ENCODE measurements at places on chromosomes 2 and 18.

- no peak for DNase-seq
Measured at GRCh38 chr2:203347375-203347774, 19.2 kb downstream of the ABI2 start.

GRCh38 chr18:407626-408224, 92.8 kb downstream of the COLEC12 start:
- DNase-seq: no peak

GRCh38 chr2:182522405-182522896, 95.6 kb upstream of the PDE1A start:
- DNase-seq: no peak

GRCh38 chr2:241842620-241843211, 16.0 kb downstream of the PDCD1 start:
- peak; percentile 39 for DNase-seq

DNA sequence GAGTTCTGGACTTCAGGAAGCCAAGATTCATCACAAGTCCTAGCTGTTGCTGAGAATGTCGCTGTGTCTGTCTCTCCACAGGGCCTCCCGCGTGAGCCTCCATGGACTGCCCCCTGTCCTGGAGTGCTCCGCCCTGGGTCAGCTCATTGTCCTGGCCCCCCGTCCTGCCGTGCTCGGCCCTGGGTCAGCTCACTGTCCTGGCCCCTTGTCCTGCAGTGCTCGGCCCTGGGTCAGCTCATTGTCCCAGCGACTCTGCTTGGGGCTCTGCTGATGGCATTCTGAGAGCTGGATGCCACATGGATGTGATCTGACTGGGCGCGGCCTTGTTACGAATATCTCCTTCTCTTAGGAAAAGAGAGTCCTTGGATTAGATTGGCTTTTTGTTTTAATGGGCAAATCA, 78.5 kb downstream of the EIPR1 start:
- no peak for DNase-seq

DNA sequence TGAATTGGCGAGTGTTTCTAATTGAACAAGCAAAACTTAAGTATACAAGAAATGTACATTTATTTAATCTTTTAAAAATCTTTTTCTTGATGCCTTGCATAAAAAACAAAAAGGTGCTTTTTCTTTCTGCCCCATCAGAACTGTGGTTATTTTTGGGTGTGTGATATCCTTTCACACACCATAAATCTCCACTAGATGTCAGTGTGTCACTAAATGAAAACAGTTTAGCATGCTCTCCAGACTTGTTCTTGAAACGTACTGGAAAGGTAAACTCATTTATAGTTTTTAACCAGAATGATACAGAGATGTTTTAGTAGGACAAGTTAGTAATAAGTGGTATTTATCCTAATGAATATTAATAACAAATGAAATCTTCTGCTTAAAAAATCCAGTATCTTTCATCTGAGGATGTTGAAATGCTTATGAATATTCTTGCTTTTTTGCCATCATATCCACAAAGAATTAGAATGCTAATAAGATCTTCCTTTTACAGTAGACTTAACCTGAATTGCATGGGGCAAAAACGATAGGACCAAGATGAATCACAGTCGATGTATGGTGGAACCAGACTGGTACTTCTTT, 96.8 kb downstream of the UBE2E3 start:
- no peak for DNase-seq

- no peak for DNase-seq
Measured at GRCh38 chr2:120857931-120858330, 122.3 kb downstream of the GLI2 start.

DNA sequence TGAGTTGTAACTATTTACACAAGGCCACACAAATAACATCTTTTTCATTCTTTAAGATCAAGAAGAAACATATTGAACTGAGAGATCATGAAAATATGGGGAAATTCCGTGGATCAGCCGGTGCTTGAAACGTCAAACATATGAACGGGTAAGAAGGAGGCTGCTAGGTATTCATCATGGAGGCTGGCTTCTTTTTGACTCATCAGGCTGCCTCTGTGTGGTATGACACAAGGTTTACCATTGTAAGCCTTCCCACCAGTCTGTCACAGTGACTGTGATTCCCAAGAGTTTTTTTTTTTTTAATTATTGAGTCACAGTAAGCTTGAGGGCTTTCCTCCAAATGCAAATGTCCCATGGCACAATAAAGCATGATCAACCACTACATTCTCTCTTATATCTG, 506.9 kb downstream of the BCL11A start:
- DNase-seq: no peak

DNA sequence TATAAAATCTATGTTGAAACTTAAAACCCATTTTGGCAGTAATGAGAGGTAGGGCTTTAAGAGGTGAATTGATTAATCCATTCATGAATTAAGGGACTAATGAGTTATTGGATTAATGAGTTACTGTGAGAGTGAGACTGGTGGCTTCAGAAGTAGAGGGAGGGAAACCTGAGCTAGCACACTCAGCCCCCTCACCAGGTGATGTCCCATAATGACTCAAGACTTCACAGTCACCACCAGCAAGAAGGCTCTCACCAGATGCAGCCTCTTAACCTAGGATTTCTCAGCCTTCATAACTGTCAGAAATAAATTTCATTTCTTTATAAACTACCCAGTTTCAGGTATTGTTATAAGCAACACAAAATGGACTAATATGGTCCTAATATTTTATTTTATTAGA, 621.7 kb upstream of the ACVR2A start:
- DNase-seq: no peak

- no peak for DNase-seq
Measured at GRCh38 chr2:189362283-189362682, 79.0 kb upstream of the WDR75 start.

- DNase-seq: no peak
Measured at GRCh38 chr2:68698567-68699377, 35.8 kb upstream of the ARHGAP25 start.

DNA sequence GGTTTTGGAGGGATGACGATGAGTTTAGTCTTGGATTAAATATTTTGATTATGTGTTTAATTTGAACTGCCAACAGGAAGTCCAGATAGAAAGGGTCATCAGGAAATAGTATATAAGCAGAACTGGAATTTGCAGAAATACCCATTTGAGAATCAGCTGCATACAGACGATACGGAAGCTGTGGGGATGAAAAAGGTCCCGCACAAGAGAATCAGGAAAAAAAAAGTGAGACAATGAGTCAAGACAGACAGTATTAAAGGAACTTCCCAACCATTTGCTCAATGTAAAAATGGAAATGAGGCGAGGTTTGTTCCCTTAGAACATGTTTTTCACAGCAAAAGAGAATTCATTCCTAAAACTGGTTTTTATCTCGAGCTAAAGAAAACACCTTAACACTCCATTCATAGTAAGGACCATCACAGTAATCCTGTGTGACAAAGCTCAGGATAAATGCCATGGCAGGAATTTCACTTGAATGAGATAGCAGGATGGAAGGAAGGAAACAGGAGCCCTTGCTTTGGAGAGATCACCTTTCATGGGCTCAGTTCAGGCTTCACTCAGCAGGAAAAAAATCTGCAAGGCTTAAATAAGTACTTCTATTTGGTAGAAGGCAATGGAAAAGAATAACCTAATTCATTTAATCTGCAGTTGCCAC, 29.3 kb downstream of the BCL2 start:
- DNase-seq: no peak

DNA sequence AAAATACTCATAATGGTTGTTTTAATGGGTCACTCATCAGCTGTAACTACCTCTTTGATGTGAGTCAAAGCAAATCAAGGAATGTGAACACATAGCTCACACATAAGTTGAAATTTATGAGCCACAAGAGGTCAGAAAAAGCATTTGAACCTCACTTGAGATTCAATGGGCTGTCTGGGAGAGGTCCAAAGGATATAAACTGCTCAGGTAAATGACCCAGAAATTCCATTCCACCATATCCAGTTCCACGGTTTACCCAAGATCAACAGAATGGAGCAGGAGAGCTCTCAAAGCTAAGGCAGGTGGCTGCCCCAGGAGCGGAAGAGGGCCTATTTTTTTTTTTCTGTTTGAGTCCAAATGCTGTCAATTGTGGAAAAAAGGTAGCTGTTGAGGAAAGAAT, 464.1 kb downstream of the TNS1 start:
- DNase-seq: no peak

GRCh38 chr2:220619525-220620220, 952.4 kb downstream of the EPHA4 start:
- DNase-seq: no peak

DNA sequence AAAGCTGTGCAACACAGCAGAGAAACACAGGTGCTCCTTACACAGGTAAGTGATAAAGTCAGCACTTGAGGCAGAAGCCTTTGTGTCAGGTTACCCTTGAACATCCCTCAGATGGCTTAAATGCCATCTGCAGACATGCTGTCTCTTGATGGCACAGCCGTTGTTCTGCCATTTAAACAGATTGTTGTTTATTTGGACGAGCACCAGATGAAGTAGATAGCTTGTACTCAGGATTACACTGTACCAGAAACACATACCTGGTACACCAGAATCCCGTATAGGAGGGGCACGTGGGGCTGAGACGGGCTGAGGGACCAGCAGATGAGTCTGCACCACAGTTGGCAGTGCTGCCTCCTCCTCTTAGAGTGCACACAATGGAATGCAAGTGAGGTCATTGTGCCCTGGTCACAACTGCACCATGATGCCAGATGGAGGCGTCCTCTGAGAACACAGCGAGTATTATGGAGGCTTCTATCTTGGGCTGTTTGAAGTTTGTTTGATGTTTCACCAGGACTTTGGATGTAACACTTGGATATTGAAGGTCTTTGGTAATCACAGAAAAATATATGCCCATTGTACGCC, 143.0 kb downstream of the TANC1 start:
- no peak for DNase-seq

DNA sequence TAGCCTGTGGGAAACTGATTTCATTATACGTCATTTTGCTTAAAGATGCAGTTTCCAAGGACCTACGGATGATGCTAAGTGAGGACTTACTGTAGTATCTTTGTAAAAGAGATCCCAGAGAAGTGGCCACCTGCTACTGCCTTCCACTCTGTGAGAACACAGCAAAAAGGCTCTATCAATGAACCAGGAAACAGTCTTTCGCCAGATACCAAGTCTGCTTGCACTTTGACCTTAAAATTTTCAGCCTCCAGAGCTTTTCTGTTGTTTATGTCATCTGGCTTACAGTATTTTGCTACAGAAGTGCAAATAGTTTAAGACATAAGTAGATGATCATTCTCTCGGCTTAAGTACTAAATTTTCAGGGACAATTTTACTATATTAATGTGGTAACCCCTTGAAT, 847.9 kb upstream of the CHAC2 start:
- DNase-seq: no peak

DNA sequence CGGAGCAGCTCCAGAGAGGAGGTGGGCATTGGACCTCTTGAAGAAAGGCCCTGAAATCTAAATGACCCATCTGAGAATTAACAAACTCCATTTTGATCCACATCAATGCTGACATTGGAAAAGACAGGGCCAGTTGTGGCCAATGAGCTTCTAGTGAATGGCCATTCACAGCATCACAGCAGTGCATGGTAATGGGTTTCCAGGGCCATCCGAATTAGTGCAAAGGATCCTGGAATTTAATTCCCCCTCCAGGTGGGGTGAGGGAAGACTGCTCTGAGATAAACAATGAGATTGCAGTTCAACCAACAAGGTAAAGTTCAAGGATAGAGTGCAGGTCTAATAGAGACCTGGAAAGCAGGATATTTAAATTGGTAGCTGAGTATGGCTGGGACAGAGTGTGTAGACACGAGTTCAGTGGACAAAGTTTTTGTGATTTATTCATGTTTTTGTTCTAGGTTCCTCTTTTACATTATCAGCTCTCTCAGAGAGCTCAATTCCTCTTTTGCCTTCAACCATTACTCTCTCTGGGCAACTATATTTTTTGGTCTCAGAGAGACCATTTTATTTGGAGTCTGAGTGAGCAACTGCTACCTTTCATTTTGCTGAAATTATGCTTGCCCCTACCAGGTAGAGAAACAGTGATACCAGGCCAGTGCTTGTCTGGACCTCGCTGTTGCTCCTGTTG, 5.0 kb downstream of the TACR1 start:
- no peak for DNase-seq

DNA sequence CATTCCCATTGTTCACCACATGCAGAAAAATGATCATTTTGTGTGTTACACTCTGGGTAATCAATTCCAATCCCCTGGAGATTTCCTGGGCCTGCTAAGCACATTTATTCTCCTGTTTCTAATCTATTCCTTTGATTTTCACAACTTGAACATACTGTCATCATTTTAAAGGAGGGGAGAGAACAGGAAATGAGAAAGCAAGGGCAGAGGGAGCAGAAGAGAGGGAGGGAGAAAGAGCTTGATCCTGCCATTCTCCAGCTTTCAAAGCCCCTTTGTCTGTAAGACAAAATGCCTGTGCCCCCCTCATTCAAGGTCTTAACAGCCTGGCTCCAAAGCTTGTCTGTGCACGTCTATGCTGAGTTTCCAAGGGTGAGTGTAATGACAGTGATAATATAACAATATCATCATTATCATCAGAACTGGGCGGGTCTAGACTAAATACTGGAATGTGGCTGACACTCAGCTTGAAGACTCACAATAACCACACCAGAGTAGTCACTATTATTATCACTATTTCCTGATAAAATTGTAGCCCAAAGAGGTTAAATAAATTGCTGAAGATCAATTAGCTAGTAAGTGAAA, 164.4 kb upstream of the KLHL29 start:
- DNase-seq: no peak

DNA sequence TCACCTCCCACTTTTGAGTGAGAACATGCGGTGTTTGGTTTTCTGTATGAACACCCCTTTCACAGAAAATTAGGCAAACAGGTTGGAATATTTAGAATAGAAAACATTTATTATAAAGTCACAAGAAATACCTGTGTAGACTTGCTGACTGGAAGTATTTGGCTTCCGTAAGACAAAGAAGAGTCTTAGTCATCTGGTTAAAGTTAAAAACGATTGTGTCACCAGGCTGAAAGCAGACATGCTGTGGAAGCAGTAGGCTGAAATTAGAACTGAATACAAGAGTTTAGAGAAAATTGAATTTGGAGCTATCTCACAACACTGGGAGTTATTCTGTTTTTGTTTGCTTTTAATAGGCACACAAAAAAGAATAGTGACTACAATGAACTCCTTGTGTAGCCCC, 16.2 kb upstream of the CLASP1 start:
- DNase-seq: no peak

DNA sequence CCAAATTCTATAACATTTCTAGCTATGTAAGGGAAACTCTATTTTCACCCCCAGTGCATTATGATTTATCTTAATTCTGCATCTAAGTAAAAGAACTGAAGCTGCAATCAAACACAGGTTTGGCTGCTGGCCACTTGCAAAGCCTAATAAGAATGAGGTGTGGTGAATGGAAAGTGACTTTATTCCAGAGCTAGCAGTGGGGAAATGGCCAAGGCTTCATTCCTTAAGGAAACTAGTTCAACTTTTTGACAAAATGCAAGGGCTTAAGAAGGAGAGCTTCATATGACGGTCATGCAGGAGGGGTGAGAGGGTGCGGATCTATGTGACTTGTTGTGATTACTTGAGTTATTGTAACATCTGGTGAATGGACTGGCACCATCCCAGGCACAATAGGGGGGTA, 1802.0 kb downstream of the SUCLG1 start:
- DNase-seq: no peak

- DNase-seq: no peak
Measured at GRCh38 chr2:20282916-20283592, 58.1 kb upstream of the SDC1 start.

- no peak for DNase-seq
Measured at GRCh38 chr2:33197198-33197938, 250.6 kb downstream of the LTBP1 start.
